ENCODE measurements at places on chromosomes 13 and 19. TPM values are rescaled to one million over a fixed set of nuclear protein-coding genes. Genes with fewer than 3 reads are reported as not detected.
A peak's percentile ranks its signal among the peaks of the same experiment; 100 is the strongest.

The NKG7 gene
- total RNA-seq, result 332 TPM

The CBARP gene
- total RNA-seq, result 3.7 TPM

The APLP1 gene
- 1.2 TPM for total RNA-seq

The FCAR gene
- total RNA-seq, result not detected

The ZNF560 gene
- not detected for total RNA-seq

The GSX1 gene
- not detected for total RNA-seq

The ZNF446 gene
- total RNA-seq, result 6.9 TPM

The IRGC gene
- not detected for total RNA-seq

The CD22 gene
- 4.0 TPM for total RNA-seq

The CCNA1 gene
- 4.3 TPM for total RNA-seq

The MAP4K1 gene
- total RNA-seq, result 181 TPM

DNA sequence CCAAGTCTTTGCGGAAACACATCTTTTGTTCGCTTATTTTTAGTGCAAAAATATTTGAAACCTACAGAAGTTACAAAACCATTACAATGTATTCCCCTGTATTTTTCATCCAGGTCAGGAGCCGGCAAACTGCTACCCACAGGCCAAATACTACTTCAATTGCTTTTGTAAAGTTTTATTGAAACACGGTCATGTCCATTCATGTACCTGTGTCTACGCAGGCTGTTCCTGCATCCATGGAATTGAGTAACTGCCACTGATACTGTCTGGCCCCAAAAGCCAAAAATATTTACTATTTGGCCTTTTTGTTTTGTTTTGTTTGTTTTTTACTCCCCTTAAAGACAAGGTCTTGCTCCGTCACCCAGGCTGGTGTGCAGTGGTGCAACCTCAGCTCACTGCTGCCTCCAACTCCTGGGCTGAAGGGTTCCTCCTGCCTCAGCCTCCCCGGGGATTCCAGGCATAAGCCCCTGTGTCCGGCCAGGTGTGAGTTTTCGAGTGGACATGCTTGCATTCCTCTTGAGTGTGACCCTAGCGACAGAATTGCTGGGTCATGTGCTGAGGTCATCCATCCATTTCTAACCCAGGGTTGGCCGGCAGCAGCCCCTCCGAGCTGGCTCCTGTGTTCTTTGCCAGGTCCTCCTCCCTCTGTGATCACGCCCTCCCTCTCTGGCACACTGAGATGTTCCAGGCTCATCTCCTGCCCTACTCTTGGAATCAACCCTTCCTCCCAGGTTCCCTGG, 10.9 kb upstream of the S1PR4 start:
- peaks cover 64% of the 10 kb centered on the region for H3K36me3 ChIP-seq
- peaks cover 24% of the 10 kb centered on the region for H3K4me1 ChIP-seq
- no peak for DNase-seq
- no peak overlapping the region for H3K4me3 ChIP-seq
- no peaks in the 10 kb centered on the region for H3K27me3 ChIP-seq
- no peak overlapping the region for H3K27ac ChIP-seq

- H3K27ac ChIP-seq, result no peak overlapping the region
- H3K27me3 ChIP-seq, result no peaks in the 10 kb centered on the region
- H3K4me1 ChIP-seq, result no peaks in the 10 kb centered on the region
These were observed 52.3 kb downstream of the CRTC1 start for GRCh38 chr19:18735752-18736151.

DNA sequence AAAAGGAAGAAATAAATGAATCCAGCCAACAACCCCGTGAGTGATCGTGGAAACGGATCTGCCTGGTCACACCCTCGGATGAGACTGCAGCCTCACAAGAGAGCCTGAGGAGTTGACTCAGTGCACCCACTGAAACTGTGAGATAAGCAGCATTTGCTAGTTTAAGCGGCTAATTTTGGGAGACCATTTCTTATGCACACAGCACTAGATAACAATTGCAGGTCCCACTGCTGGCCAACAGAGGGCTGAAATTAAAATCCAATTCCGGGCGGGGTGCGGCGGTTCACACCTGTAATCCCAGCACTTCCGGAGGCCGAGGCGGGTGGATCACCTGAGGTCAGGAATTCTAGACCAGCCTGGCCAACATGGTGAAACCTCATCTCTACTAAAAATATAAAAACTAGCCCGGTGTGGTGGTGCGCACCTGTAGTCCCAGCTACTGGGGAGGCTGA, 3.6 kb downstream of the UQCR11 start:
- no peak overlapping the region for H3K27ac ChIP-seq
- H3K4me3 ChIP-seq, result no peak overlapping the region
- no peak for DNase-seq
- H3K36me3 ChIP-seq, result peaks cover 41% of the 10 kb centered on the region
- H3K27me3 ChIP-seq, result no peaks in the 10 kb centered on the region

DNA sequence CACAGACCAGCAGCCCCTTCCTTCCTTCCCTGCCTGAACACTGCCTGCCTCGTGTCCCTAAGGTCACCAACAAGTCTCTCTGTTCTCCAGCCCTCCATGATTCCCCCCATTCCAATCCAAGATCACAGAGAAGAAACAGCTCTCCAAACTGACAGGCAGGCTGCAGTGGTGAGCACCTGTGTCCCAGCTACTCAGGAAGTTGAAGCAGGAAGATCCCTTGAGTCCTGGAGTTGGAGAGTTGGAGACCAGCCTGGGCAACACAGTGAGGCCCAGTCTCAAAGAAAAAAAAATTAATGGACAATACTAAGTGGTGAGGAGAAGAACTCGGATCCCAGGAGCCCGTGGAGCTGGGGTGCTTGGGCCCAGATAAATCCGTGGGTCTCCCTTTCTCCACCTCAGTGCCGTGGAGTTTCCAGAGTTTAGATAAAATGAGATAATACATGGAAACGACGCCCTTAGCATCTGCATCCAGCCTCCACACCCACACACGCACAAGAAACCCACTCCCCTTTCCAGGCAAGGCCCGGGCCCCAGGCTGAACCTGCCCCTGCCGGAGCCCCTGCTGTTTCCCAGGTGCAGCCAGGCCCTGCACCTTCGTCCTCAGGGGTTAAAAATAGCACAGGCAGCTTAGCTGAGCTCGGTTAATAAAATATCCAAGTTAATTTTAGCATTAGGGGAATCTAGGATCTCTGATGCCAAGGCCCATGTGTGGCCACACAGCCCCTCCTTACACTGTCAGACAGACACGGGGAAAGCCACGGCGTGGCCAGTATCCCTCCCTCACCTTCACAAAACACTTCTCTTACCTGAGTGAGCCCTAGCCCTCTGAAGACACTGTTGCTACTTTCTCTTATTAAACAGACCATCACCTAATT, 4.7 kb downstream of the RASA3 start:
- peaks cover 3% of the 10 kb centered on the region for H3K27me3 ChIP-seq
- DNase-seq, result no peak
- peaks cover 30% of the 10 kb centered on the region for H3K36me3 ChIP-seq

GRCh38 chr13:40597735-40598365, 68.6 kb downstream of the FOXO1 start:
- peak overlapping the region; percentile 7 for H3K4me3 ChIP-seq
- peaks cover 67% of the 10 kb centered on the region for H3K4me1 ChIP-seq
- H3K36me3 ChIP-seq, result peaks cover 9% of the 10 kb centered on the region

GRCh38 chr13:43470610-43471009, 316.2 kb downstream of the ENOX1 start:
- no peak overlapping the region for H3K27ac ChIP-seq
- DNase-seq, result no peak
- no peak overlapping the region for H3K4me3 ChIP-seq
- no peaks in the 10 kb centered on the region for H3K36me3 ChIP-seq
- H3K27me3 ChIP-seq, result peaks cover 14% of the 10 kb centered on the region
- H3K4me1 ChIP-seq, result no peaks in the 10 kb centered on the region

GRCh38 chr19:35828692-35829301, 16.2 kb upstream of the PRODH2 start:
- H3K4me1 ChIP-seq, result no peaks in the 10 kb centered on the region
- no peak overlapping the region for H3K4me3 ChIP-seq
- H3K36me3 ChIP-seq, result no peaks in the 10 kb centered on the region
- DNase-seq, result peak; percentile 45
- H3K27me3 ChIP-seq, result no peaks in the 10 kb centered on the region
- no peak overlapping the region for H3K27ac ChIP-seq

- peaks cover 4% of the 10 kb centered on the region for H3K4me1 ChIP-seq
- no peak for DNase-seq
- no peak overlapping the region for H3K4me3 ChIP-seq
These were observed 3.7 kb downstream of the GAS6 start for GRCh38 chr13:113860051-113860664.

DNA sequence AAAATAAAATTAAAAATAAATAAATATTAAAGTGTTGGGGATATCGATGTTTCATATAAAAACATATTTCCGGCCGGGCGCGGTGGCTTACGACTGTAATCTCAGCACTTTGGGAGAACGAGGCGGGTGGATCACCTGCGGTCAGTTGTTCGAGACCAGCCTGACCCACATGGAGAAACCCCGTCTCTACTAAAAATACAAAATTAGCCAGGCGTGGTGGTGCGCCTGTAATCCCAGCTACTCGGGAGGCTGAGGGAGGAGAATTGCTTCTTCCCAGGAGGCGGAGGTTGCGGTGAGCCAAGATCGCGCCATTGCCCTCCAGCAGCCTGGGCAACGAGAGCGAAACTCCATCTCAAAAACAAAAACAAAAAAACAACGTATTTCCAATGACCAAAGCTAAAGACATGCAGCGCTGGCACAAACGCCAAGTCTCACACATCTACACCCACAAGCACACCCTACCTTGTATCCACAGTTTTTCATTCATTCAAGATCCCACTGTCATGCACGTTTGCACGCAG, 907 bp downstream of the ZNF569 start:
- peak overlapping the region; percentile 86 for H3K4me3 ChIP-seq
- H3K36me3 ChIP-seq, result peaks cover 45% of the 10 kb centered on the region
- H3K27me3 ChIP-seq, result no peaks in the 10 kb centered on the region
- no peak for DNase-seq

GRCh38 chr19:48123907-48124651, 13.5 kb upstream of the PLA2G4C start:
- no peak for DNase-seq
- peak overlapping the region; percentile 83 for H3K27ac ChIP-seq
- H3K4me3 ChIP-seq, result no peak overlapping the region
- no peaks in the 10 kb centered on the region for H3K27me3 ChIP-seq
- H3K36me3 ChIP-seq, result peaks cover 78% of the 10 kb centered on the region

- H3K4me3 ChIP-seq, result no peak overlapping the region
- H3K27me3 ChIP-seq, result no peaks in the 10 kb centered on the region
- no peak overlapping the region for H3K27ac ChIP-seq
- no peaks in the 10 kb centered on the region for H3K36me3 ChIP-seq
These were observed 705.3 kb downstream of the GPC5 start for GRCh38 chr13:92103689-92104153.

- no peaks in the 10 kb centered on the region for H3K27me3 ChIP-seq
- H3K4me1 ChIP-seq, result peaks cover 9% of the 10 kb centered on the region
- H3K36me3 ChIP-seq, result peaks cover 19% of the 10 kb centered on the region
- DNase-seq, result no peak
- no peak overlapping the region for H3K4me3 ChIP-seq
- no peak overlapping the region for H3K27ac ChIP-seq
These were observed 11.9 kb upstream of the ARHGAP45 start for GRCh38 chr19:1055028-1055425.

DNA sequence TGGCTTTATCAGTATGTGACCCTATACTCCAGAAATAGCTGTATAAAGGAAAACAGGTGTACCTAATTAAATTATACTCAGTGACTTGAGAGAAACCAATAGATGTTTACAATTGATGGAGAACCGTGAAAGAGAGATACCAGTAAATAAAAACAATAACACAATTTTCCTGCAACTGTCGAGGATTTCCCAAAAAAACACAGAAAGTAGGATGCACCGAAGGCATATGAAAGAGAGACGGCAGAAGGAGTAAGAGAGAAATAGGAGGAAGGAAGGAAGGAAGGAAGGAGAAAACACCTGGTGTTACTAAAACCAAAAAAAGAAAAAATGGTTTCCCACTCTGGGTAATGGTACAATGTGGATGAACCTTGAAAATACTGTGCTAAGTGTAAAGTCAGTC, 6.8 kb upstream of the ZNF229 start:
- no peaks in the 10 kb centered on the region for H3K27me3 ChIP-seq
- DNase-seq, result no peak
- no peaks in the 10 kb centered on the region for H3K4me1 ChIP-seq
- no peak overlapping the region for H3K27ac ChIP-seq
- no peaks in the 10 kb centered on the region for H3K36me3 ChIP-seq

- no peaks in the 10 kb centered on the region for H3K27me3 ChIP-seq
- H3K4me3 ChIP-seq, result no peak overlapping the region
- no peak overlapping the region for H3K27ac ChIP-seq
- no peaks in the 10 kb centered on the region for H3K36me3 ChIP-seq
These were observed 53.0 kb downstream of the ZAR1L start for GRCh38 chr13:32262165-32262564.

GRCh38 chr19:33156334-33156733, 24.4 kb downstream of the WDR88 start:
- H3K4me1 ChIP-seq, result peaks cover 27% of the 10 kb centered on the region
- no peaks in the 10 kb centered on the region for H3K36me3 ChIP-seq
- DNase-seq, result no peak
- no peak overlapping the region for H3K4me3 ChIP-seq
- H3K27ac ChIP-seq, result no peak overlapping the region

GRCh38 chr19:4139614-4140236, 13.7 kb upstream of the CREB3L3 start:
- DNase-seq, result peak; percentile 78
- no peak overlapping the region for H3K4me3 ChIP-seq
- H3K27me3 ChIP-seq, result peaks cover 8% of the 10 kb centered on the region
- no peaks in the 10 kb centered on the region for H3K36me3 ChIP-seq
- no peak overlapping the region for H3K27ac ChIP-seq

DNA sequence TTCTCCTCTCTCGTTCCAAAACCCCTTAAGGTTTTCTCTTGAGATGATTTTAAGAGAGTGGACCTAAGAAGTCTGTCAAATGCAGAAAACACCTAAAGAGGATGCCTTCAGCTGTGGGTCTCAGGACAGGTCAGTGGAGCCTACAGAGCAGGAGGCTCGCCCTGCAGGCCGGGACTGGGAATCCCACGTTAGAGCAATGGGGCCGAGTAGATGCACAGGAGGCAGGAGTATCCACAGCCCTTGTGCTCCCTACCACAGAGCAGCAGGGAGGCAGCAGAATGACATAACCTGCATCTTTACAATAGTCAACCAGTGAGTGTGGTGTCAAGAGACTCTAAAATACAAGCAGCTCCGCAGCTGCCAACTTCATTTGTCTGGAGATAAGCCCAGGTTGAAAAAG, 229.4 kb downstream of the MTUS2 start:
- no peak overlapping the region for H3K27ac ChIP-seq
- no peaks in the 10 kb centered on the region for H3K4me1 ChIP-seq
- H3K36me3 ChIP-seq, result no peaks in the 10 kb centered on the region
- H3K4me3 ChIP-seq, result no peak overlapping the region

DNA sequence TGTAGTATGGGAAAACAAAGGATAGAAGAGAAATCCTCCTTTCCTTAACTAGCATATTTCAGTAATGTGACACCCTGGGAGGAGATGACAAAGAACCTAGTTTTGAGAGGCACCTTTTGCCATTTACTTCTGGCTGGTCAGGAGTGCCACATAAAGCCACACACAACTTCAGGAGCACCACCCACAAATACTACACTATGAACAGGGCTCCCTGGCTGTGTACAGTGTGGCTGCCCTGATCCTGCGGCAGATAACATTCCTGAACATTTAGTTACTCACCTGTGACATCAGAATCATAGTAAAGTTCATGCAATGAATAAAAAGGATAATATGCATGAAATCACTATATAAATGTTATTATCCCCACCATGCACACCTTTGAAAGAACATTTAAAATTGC, 17.4 kb upstream of the IRS2 start:
- H3K27me3 ChIP-seq, result peaks cover 34% of the 10 kb centered on the region
- H3K36me3 ChIP-seq, result no peaks in the 10 kb centered on the region
- H3K4me1 ChIP-seq, result no peaks in the 10 kb centered on the region

GRCh38 chr13:28583651-28584091, 75.3 kb upstream of the POMP start:
- no peak for DNase-seq
- peaks cover 19% of the 10 kb centered on the region for H3K4me1 ChIP-seq
- H3K27ac ChIP-seq, result no peak overlapping the region

- no peaks in the 10 kb centered on the region for H3K4me1 ChIP-seq
- no peak overlapping the region for H3K4me3 ChIP-seq
- H3K36me3 ChIP-seq, result no peaks in the 10 kb centered on the region
- H3K27me3 ChIP-seq, result no peaks in the 10 kb centered on the region
These were observed 285.8 kb upstream of the PCDH9 start for GRCh38 chr13:67515895-67516294.
